ENCODE measurements at places on chromosomes 4 and X. TPM values are rescaled to one million over a fixed set of nuclear protein-coding genes. Genes with fewer than 3 reads are reported as not detected.

Gene DMP1
- not detected for total RNA-seq

Gene SH3RF1
- 16.3 TPM for total RNA-seq

Gene SUPT20HL1
- 0.14 TPM for total RNA-seq

Gene H2BW2
- not detected for total RNA-seq

Gene NMU
- not detected for total RNA-seq

Gene FAM9C
- under 0.01 TPM for total RNA-seq

All from smooth muscle cell of bladder (primary cell).